ENCODE measurements at places on chromosomes 5 and 9.

- DNase-seq, result no peak
Observed at GRCh38 chr5:93850311-93850710, 108.9 kb upstream of the POU5F2 start.

DNA sequence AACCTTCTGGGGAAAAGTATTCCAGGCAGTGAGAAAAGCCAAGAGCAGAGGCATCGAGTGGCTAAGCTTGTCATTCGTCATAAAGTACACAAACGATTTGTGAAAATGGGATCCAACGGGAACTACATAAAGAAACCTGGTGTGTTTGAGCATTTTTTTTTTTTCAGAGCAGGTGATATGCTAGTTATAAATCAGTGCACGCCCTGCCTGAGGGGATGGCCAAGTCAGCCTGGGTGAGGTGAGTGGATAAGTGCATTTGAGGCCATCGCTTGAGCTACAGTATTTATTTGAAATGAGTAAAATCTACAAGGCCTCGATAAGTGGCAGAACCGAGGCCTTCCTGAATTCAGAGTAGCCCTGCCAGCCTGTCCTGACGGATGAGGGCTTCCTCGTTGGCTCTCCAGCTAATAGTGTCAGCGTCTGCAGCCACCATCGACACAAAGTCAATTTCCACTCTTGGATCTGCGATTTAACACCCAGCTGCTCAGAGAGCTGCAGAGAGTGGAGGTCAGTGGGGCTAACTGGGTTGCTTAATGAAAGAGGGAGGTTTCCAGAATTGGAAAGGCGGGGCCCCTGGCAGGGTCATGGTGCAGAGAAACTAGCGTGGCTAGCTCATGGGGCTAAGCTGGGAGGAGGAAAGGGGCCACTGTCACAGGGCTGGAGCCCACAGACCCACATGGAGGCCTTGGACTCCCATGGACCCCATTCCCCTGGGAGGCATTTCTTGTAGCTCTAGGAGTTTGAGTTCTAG, 27.3 kb downstream of the PPARGC1B start:
- DNase-seq, result no peak

GRCh38 chr5:17219006-17219422, 1.6 kb downstream of the BASP1 start:
- no peak for DNase-seq

DNA sequence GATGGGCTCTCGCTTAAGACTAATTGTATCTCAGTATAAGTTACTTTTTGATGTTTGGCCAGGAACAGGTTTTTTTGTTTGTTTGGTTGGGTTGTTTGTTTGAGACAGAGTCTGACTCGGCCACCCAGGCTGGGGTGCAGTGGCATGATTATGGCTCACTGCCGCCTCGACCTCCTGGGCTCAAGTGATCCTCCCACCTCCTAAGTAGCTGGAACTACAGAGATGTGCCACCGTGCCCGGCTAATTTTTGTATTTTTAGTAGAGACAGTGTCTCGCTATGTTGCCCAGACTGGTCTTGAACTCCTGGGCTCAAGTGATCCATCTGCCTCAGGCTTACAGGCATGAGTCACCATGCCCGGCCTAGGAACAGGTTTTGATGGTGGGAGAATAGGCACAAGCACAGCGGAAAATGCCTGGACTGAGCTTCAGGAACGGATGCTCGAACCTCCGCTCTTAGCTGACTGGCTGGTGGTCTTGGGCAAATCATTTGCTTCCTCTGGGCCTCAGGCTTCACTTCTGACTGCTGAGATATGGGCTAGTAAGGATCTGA, 11.4 kb upstream of the SYNPO start:
- no peak for DNase-seq

Measured in activated CD4-positive, alpha-beta T cell treated with anti-CD3 and anti-CD28 coated beads for 24 hours (primary cell).